ENCODE measurements at places on chromosomes 4 and X. TPM values are rescaled to one million over a fixed set of nuclear protein-coding genes. Genes with fewer than 3 reads are reported as not detected.

Gene KDR
- total RNA-seq: 13.7 TPM

Gene CSN3
- not detected for total RNA-seq

Gene CXCL11
- not detected for total RNA-seq

Gene ETDB
- total RNA-seq: not detected

Gene SLC16A2
- 17.9 TPM for total RNA-seq

Gene GJB1
- total RNA-seq: not detected

Gene RTL5
- 3.4 TPM for total RNA-seq

Gene NMU
- total RNA-seq: 1.9 TPM

Gene CXCL5
- 0.16 TPM for total RNA-seq

Gene CITED1
- total RNA-seq: 3.0 TPM

Gene RHOXF2
- not detected for total RNA-seq

Gene VCX3B
- total RNA-seq: not detected

Gene TMEM150C
- total RNA-seq: 90.0 TPM

Gene RASL11B
- 31.7 TPM for total RNA-seq

Gene FGFR3
- total RNA-seq: 14.7 TPM

Gene TEX11
- not detected for total RNA-seq

Gene NSG1
- total RNA-seq: 218 TPM

Gene MAGEA11
- not detected for total RNA-seq

Gene MAGEA8
- total RNA-seq: not detected

Data from occipital lobe (tissue), 3 donors.